CD4-positive, alpha-beta T cell treated with Interleukin-17A for 1 hour (primary cell): ENCODE measurements at places on chromosomes 11 and 22.

DNA sequence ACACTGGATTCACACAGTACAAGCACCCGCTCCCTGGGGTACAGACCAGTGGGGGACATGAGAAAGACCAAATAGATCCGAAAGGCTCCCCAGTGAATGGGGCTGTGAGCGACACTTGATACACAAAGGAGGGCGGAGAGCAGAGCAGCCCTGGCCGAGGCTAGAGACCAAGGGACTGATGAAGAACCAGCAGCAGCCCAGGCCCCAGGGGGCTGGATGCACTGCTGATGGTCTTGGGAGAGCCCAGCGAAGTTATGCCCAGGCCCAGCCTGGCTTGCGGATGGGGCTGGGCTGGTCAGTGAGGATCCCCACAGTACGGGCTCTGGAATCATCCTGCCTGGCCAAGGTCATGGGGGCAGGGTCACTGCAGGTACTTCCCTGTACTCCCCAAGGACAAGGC is 23.2 kb downstream of the ARHGAP1 start:
- no peak for DNase-seq

DNA sequence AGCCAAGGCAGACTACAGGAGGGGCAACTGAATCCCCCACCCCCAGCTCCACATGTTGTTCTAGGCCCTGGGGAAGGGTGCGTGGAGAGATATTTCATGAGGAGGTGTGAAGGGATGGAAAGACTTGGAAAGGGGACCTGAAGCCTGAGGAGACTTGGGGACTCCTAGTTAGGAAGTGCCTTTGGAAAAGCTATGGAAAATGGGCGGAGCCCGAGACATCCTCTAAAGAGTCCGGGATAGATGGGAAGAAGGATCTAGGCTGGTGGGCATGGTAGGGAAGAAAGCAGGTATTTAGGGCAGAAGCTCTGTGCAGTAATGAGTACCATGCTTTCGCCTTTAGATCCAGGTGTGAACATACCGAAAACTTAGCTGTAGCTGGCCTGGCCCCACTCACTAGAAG is 15.0 kb upstream of the CYP2R1 start:
- no peak for DNase-seq

DNA sequence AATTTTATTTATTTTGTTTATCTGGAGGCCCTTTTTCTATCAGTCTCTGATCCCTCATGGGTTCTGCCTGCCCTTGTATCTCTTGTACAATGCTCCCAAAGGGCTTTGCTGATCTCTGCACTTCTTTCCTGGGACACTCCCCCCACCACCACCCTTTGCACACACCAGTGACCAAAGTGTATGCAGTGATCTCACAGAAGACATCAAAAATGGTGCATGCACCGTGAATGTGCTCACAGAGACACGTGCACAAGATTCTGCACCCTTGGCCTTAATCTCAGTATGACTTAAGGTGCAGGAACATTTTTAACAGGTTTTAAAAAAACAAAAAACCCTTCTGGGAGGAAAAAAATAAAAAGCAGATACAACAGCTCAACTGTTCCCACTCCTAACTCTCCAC is 12.2 kb upstream of the ADSL start:
- DNase-seq = no peak

GRCh38 chr22:25013607-25014006 is 61.1 kb downstream of the KIAA1671 start:
- DNase-seq = no peak

GRCh38 chr11:19347911-19348310 is 107.2 kb upstream of the E2F8 start:
- DNase-seq = no peak

- no peak for DNase-seq
These were observed 13.1 kb downstream of the ZBED5 start for GRCh38 chr11:10844796-10845195.

DNA sequence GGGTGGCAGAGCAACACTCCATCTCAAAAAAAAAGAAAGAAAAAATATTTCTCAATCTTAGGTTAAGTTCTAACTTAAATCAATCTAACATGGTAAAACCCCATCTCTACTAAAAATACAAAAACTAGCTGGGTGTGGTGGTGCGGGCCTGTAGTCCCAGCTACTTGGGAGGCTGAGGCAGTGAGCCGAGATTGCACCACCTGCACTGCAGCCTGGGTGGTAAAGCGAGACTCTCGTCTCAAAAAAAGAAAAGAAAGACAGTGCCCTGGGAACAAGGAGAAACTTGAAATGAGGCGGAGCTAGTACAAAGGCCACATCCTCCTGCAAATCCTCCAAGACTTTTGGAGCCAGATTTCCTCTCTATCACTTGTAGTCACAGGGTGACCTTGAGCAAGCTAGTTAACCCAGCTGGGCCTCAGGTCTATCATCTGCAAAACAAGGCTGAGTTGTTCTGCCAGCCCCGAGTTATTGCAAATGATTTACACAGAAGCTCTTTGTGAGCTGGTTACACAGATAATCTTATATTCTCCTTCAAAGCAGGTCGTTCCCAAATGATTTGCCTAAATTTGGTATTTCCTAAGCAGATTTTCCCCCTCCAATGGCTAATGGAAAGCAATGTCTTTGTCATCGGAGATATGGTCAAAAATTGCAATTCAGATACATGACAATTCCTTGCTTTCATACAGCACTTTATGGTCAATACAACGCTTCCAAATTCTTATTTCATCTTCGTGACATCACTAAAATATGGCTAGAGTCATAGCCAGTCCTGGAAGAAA is 1.9 kb downstream of the ANKRD54 start:
- no peak for DNase-seq

- DNase-seq = no peak
These were observed 1120.9 kb upstream of the CCDC90B start for GRCh38 chr11:84407091-84407490.

DNA sequence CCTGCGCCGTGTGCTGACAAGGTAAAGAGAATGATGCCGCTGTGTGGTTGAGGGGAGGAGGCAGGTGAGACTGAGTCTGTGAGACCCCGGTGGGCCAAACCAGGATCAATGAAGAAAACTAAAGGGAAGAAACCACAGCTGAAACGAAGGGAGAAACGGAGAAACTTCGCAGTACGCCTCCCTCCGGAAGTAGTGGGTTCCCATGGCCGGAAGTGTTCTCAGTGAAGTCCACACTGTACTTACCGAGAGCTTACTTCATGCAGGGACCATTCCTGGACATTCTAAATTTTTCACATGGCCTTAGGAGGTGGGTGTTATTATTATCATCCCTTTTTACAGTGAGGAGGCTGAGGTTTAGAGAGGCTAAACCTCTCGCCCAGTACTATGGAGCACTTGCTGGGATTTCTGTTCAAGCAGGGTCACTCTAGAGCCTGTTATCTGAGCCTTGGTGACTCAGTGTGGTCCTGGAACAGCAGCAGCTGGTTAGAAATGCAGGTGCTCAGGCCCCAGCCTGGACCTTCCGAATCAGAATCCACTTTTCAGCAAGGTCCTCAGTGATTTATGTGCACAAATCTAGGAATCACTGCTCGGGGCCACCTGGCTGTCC is 17.9 kb downstream of the CD5 start:
- DNase-seq = no peak

DNA sequence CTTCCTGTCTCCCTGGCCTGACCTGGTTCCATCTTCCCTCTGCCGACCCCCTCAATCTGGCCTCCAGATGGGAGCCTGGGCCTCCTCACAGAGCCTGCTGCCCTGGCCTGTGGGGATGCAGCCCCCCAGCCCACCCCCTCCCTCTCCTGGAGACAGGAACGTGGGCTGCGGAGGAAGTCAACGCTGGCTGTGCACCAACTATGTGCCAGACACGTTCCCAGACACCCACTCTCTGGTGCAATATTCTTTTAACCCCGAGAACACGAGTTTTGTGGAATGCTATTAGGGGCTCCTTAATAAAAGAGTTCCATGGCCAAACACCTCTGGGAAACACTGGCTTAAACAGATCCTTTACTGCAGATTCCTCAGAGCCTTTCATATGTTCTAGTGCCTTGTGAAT is 15.9 kb downstream of the WNT11 start:
- DNase-seq = no peak

GRCh38 chr11:34184505-34185015 is 79.1 kb downstream of the NAT10 start:
- no peak for DNase-seq

- no peak for DNase-seq
These were observed 232.0 kb downstream of the BUD13 start for GRCh38 chr11:116540645-116541304.

DNA sequence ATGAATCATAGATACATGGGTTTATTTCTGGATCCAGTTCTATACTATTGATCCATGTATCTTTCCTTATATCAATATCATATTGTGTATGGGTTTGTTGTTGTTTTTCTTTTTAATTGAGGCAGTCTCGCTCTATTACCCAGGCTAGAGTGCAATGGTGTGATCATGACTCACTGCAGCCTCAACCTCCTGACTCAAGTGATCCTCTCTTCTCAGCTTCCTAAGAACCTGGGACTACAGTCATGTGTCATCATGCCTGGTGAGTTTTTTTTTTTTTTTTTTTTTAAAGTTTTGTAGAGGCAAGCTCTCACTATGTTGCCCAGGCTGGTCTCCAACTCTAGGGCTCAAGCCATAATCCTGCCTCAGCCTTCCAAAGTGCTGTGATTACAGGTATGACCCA is 1589.4 kb upstream of the TENM4 start:
- DNase-seq = no peak
